Activated T-helper 1 cell treated with anti-CD3 and anti-CD28 coated beads, Interleukin-2, amount 50 U/mL, for 16 hours (primary cell): ENCODE measurements at places on chromosomes 16 and 17.
A peak's percentile ranks its signal among the peaks of the same experiment; 100 is the strongest.

DNA sequence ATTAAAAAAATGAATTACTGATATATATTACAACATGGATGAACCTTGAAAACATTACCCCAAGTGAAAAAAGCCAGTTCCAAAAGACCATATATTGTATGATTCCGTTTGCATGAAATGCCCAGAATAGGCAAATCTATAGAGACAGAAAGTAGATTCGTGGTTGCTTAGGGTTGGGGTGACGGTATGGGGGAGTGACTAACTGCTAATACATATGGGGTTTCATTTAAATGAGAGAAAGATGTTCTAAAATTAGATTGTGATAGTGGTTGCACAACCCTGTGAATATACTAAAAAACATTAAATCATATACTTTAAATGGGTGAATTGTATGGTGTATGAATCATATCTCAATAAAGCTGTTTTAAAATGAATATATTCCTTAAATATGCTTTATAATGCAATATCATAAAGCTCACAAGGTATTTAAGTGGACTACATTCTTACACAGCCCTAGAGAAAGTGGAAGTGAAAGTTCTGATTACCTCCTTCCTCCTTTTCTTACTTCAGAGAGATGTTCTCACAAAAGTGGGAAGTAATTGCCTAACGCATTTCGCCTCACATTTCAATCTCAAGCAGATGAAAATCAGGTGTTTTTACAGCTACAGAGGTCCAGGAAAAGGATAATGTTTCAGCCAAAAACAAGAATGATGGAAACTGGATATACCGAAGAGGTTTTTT, 142.7 kb upstream of the GNAO1 start:
- DNase-seq, result no peak

- DNase-seq, result no peak
Measured at GRCh38 chr16:3511286-3512180, 10.7 kb downstream of the CLUAP1 start.

GRCh38 chr16:81569361-81570034, 124.9 kb downstream of the CMIP start:
- DNase-seq, result no peak

DNA sequence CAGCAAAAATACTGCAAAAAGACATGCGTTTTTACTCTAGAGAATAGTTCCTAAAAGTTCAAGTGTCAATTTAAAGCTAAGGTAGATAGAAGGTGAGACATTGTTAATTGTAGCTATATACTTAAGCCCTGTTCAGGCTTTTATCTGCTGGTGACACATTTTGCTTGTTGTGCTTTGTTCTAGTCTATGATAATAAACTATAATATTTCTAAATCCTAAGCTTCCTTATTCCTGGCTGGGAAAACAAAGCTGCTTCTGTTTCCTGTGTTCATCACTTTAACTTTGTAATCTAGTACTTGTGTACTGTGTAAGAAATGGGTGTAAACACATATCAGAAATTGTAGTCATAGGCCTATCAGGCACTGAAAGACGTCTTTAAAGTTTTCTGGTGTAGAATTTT, 77.3 kb downstream of the EFCAB13 start:
- no peak for DNase-seq

DNA sequence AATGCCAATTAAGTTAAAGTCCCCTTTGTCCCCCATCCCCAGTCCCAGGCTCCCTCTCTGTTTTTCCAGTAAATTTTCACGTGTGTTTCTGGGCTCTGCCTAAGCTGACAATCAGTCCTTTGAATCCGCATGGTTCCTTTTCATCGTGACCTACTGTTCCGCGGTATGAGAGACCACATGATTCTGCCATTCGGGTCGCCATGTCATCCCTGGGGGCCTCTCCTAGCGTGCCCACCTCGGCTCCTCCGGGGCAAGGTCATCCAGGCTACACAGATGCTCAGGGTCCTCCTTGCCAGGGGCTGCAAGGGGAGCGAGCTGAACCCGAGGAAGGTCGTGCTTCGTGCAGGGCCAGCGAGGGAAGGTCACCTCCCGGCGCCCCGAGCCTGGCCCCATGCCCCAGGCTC, 157.6 kb downstream of the RAB11FIP4 start:
- no peak for DNase-seq

DNA sequence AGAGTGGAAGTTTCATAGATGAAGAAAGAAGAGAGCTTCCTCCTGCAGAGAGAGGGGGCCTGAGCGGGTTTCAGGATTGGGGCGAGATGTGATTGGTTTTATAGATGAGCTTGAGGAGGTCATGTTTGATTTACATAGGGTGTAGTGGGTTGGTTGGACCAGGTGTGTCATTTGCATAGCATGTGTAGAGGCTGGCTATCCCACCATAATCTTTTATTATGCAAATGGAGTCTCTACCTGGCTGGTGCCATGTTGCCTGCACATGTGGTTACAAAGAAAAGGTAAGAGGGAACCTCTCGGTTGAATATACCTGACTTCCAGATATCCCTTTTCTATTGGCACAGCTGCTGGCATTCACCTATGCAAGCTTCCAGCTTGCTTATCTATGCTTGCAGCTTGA, 228.1 kb downstream of the BCAS3 start:
- DNase-seq, result no peak

DNA sequence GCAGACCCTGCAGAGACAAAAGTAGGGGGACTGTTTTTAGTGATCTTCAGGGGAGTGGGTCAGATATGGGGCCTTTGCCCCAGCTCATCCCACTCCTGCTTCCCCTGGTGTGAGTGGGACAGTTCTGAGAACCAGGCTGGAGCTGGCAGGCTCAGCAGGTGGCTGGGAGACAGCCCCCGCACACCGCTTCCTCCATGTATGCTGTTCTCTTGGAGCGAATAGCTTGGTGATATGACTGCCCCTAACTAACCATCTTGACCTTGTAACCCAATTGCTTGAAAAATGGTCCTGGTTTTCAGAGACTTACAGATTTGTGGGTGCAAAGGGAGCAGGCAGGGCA, 61.5 kb downstream of the PRMT7 start:
- DNase-seq, result no peak

DNA sequence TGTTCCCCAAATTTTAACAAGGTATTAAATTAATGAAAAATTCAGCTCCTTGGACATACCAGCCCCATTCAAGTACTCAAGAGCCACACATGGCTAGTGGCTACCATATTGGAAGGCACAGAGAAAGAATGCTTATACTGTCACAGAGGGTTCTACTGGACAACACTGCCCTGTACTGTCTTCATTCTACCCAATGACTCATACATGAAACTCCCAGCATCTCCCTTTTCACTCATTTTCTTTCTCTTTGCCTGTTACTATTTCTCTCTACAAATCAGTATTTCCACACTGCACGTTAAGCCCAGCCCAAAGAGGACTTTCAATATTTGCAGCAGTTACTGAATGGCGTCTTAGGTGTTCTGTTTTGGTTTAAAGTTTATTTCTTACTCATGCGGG, 72.1 kb upstream of the RCVRN start:
- no peak for DNase-seq

DNA sequence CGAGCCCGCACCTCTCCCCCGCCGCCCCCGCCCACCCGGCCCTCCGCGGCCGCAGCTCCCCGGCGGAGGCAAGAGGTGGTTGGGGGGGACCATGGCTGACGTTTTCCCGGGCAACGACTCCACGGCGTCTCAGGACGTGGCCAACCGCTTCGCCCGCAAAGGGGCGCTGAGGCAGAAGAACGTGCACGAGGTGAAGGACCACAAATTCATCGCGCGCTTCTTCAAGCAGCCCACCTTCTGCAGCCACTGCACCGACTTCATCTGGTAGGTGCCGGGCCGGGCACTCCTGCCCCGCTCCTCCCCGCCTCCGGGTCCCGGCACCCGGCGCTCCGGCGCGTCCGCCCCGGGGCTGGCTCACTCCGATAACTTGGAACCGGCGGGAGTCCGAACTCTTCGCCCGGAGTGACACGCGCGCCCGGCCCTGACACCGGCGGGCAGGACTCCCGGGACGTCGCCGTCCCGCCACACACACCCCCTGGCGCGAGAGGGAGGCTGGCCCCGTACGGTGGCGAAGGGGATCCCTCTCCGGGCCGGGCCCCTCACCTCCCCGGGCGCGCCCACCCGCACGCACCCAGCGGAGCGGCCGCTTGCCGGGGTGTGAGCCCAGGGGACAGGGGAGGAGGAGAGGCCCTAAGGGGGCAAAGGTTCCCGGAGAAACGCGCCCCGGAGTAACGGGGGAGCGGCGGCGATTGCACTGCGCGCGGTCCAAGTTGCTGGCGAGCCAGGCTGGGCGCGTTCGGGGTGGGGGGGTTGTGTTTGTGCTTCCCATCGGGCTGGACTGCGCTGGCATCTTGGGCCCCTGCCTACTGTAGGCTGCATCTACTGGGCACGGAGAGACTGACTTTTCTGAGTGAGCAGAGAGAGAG, 581 bp downstream of the PRKCA start:
- DNase-seq, result peak; percentile 25

- no peak for DNase-seq
Measured at GRCh38 chr16:24635900-24636610, 93.4 kb upstream of the TNRC6A start.

- DNase-seq, result no peak
Measured at GRCh38 chr16:83270061-83270460, 537.7 kb upstream of the HSBP1 start.

GRCh38 chr17:66387392-66387981, 85.1 kb downstream of the PRKCA start:
- no peak for DNase-seq

DNA sequence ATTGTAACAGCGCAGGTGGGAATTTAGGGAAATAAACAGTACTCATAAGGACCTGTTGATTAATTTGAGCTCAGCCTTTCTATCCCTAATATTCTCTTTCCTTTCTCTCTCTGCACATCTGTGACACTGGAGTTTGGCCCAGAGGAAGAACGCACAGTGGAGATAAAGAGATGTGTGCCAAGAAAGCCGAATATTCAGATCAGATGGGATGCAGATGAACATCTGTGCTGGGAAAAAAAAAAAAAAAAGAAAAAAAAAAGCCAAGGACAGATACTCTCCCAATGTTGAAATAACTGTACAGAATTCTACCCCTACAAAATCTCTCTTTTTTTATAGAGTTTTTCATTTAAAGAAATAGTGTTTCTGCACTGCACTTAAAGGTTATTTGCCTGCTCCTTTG, 485.4 kb downstream of the KCNJ2 start:
- DNase-seq, result no peak
